Left kidney (tissue), 8 donors: ENCODE measurements at places on chromosomes 4 and X. TPM values are rescaled to one million over a fixed set of nuclear protein-coding genes. Genes with fewer than 3 reads are reported as not detected.

The SFRP2 gene
- 14.9 TPM for polyA plus RNA-seq

The PDZD4 gene
- polyA plus RNA-seq = 8.5 TPM

The GATA1 gene
- polyA plus RNA-seq = 0.48 TPM

The CPE gene
- polyA plus RNA-seq = 124 TPM

The PLXNB3 gene
- 1.5 TPM for polyA plus RNA-seq

The INTS6L gene
- polyA plus RNA-seq = 32.2 TPM
